ENCODE measurements at places on chromosomes 16 and 17.

DNA sequence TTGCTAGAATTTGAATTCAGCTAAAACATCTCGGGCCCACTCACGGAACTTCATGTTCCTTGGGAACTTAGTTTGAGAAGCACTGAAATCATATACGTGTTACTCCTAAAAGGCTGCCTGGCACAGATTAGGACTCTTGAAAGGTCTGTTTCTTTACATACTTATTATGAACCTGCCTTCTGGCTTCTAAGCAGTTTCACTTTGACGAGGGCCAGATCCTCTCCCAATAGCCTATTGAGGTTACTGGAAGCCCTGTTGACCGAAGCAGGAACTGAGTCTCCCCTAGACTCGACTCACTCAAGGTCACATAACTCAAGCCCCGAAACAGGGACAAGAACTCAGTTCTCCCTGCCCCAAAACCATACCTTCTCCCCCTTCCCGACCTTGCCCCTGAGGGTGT lies 121.9 kb upstream of the PLCG2 start:
- no peak for DNase-seq

GRCh38 chr16:68848786-68849185 lies 5.5 kb downstream of the TANGO6 start:
- DNase-seq: no peak

GRCh38 chr17:59791603-59792457 lies 84.4 kb downstream of the VMP1 start:
- DNase-seq: no peak

GRCh38 chr17:81701288-81702071 lies 1.7 kb upstream of the MRPL12 start:
- no peak for DNase-seq

DNA sequence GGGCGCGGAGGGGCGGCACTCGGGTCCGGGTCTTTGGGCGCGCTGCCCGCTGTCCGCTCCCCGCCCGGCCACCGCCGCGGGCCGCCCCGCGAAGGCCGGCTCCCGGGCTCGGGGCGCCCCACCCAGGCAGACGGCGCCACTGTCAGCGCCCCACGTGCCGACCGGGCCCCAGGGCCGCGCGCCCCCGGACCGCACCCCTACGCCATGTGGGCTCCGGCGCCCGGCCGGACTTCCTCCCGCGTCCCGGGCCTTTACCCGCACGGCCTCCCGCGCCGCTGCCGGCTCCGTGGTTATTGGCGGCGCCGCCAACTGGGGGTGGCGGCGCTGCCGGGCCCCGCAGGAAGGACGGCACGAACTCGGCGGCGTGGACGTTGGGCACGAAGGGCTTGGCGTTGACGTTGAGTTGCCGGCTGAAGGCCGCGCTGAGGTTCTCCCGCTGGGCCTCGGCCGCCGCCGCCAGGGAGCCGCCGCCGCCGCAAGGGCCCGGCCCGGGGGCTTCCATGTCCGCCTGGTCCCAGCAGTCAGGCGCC lies 577 bp downstream of the GSPT1 start:
- no peak for DNase-seq

DNA sequence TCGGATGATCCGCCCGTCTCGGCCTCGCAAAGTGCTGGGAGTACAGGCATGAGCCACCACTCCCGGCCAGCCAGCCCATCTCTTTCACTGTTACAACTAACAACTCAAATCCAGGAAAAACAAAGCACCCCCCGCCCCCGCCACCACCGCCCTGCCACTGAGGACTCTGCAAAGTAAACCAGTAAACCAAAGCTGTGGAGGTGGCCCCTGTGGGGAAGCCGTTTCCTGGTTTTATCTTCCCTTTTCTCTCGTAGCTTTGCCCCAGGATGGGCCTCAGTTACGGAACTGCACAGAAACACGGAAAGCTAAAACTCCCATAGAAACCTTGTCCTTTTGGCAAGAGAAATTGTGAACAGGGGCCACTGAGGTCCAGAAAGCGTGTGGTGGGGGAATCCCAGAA lies 17.5 kb downstream of the CHMP6 start:
- no peak for DNase-seq

DNA sequence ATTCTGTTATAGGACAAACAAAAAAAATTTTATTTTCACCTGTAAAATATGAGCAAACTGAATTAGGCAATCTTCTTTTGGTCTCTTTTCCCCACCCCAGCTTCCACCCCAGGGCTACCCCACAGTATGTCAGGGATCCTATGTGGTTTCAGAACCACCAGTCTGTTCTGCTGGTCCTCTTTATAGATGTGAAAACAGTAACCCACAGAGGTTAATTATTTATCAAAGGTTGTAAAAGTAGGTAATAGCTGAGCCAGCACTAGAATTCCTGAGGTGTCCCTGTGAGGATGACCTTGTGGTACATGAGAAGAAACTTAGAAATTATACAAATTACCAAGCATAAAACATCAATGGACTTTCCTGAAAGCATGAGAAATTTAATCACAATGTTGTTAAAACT lies 428.7 kb downstream of the CNTNAP4 start:
- no peak for DNase-seq

DNA sequence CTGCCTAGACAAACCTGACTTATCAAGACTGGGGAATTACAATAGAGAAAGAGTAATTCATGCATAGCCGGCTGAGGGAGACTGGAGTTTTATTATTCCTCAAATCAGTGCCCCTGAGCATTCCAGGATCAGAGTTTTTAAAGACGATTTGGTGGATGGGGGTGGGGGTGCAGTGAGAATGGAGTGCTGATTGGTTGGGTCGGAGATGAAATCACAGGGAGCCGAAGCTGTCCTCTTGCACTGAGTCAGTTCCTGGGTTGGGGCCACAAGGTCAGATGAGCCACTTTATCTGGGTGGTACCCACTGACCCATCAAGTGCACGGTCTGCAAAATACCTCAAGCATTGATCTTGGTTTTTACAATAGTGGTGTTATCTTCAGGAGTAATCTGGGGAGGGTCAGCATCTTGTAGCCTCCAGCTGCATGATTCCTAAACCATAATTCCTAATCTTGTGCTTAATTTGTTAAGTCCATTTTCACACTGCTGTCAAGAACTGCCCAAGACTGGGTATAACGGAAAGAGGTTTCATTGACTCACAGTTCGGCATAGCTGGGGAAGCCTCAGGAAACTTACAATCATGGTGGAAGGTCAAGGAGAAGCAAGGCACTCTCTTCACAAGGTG lies 69.6 kb downstream of the MARF1 start:
- no peak for DNase-seq

GRCh38 chr16:49343291-49343690 lies 30.3 kb upstream of the C16orf78 start:
- DNase-seq: no peak

GRCh38 chr16:77171745-77172635 lies 19.0 kb upstream of the MON1B start:
- no peak for DNase-seq

DNA sequence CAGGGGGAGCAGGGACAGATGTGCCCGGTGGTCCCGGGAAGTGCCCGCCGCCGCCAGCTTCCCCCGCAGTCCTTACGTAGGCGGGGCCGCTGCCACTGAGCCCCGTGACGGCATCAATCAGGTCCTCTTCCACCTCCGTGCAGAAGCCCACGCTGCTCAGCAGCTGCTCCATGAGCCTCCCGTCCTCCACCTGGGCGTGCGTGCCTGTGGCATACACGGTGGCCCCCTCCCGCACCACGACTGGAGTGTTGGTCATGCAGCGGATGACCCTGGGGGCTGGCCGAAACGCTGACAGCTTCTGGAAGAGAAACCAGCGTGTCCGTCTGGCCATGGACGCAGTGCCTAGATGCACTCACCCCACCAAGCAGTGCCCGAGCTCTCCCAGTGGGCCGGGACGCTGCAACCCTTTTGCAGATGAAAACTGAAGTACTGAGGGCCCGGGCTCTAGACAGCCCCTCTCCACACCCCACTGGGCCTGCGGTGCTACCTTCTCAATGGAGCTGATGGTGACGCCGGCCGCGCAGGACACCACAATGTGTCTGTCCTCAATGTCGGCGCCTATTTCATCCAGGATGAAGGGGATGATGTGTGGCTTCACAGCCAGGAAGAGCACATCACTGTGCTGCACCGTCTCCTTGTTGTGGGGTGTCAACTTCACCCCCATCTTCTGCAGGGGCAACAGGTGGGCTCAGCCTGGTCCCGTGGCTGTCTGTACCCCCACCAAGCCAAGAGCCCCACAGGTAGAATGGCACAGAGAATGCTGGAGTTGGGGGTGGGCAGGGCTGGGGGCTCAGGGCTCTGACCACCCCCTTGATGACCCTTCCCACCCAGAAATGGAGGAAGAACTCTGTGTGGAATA lies 2.0 kb downstream of the PYCR1 start:
- DNase-seq: no peak

DNA sequence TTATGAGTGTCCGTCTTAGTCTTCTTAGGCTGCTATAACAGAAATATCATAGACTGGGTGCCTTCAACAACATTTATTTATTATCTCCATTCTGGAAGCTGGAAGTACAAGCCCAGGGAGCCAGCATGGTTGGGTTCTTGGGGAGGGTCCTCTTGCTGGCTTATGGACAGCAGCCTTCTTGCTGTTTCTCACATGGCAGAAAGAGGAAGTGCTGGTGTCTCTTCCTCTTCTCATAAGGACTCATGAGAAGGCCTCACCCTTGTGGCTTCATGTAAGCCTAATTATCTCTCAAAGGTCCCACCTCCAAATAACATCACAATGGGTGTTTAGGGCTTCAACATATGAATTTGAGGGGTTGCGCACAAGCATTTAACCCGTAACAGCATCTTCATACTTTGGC lies 207.0 kb upstream of the COX10 start:
- DNase-seq: no peak

GRCh38 chr17:36722121-36722902 lies 120.9 kb downstream of the MRM1 start:
- peak; percentile 32 for DNase-seq

- DNase-seq: no peak
Measured at GRCh38 chr17:19376811-19377210, 1.5 kb upstream of the MAPK7 start.

DNA sequence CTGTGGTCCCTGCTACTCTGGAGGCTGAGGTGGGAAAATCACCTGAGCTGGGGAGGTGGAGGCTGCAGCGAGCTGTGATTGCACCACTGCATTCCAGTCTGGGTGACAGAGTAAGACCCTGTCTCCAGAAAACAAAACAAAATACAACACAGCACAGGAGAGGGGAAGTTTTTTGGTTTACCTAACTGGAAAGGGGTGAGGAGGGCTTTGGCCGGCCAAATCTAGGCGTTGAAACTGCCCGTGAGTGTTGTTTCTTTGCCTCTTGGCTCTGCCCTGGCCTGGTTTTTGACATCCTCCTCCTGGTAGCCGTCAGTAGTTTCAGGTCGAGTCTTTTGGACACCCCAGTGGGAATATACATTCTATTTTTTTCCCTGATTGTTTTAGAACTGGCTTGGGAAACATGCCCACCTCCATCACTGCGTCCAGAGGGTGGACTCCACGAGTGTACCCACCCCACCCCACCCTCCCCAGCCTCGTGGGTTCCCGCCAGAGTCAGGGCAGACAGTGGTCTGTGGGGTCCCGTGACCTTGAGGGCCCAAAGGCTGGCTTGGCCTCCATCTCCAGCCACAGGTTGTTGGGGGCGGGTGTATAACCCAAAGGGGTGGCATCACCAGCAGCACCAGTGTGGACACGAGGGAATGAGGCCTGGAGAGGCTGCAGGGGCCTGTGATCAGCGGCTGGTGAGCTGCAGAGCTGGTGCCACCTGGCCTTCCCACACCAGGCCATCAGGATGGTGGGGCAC lies 42.7 kb downstream of the NT5M start:
- DNase-seq: no peak

DNA sequence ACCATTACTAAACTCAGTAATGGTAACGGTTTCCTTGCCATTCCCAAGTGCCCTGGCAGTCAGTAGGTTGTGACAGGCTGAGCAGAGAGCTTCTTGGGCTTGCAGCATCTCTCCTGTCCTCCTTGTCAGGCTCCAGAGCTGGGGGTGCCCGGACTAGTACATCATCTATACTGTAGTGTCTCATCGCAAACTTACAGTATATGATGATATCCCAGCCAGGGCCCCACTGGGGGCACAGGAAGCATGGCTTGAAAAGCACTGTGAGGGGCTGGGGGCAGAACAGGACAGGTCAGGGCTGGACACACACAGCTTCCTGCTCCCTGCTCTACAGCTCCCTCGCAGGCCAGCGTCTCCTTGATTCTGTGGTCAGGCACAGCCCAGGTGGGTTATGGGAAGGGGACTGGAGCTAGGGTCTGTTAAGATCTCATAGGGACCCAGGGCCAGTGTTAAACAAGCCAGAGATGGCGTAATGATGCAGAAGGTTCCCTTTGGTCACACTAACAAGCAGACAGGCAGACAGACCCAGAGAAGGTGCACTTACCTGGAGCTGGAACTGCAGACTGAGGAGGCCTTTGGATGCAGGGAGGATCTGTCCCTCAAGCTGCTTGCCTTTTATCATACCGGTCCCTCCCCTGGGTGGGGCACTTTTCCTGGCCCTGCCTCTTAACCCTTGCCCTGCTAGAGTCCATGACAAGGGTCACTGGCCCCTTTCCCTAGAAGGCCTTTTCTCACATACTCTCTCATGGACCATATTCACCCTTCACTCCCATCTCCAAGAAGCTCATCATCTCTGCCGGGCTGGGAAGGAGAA lies 6.8 kb downstream of the ERAL1 start:
- no peak for DNase-seq

DNA sequence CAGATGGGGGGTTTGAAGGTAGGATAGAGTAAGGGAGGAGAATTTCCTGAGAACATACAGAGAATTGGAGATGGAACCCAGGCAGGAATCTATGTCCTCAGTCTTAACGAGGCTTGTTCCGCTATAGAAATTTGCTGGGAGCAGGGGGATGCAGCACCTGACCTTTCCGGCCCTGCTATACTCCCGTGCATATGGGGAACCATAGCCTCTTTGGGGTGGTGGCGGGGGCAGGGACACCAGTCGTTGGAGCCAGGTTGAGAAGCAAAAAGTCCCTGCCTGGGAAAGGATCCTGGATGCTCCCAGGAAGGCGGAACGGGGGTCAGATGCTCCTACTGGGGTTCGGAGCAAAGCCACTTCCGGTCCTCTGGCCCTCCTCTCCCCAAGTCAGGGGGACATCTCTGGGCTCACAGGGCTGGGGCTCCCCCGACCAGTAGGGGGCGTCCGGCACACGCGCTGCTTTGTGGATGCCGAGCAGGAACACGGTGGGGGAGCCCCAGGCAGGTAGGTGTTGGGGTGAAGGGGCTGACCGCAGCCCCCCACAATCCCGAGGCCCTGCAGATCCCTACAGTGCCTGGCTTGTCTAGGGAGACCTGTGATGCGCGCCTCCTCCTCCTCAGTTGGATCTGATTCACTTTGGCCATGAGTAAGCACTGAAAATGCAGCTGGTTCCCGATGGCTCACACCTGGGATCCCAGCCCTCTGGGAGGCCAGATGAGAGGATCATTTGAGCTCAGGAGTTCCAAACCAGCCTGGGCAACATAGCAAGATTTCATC lies 15.5 kb upstream of the TFAP4 start:
- DNase-seq: peak; percentile 19
